ENCODE measurements at places on chromosomes 6 and 20.

DNA sequence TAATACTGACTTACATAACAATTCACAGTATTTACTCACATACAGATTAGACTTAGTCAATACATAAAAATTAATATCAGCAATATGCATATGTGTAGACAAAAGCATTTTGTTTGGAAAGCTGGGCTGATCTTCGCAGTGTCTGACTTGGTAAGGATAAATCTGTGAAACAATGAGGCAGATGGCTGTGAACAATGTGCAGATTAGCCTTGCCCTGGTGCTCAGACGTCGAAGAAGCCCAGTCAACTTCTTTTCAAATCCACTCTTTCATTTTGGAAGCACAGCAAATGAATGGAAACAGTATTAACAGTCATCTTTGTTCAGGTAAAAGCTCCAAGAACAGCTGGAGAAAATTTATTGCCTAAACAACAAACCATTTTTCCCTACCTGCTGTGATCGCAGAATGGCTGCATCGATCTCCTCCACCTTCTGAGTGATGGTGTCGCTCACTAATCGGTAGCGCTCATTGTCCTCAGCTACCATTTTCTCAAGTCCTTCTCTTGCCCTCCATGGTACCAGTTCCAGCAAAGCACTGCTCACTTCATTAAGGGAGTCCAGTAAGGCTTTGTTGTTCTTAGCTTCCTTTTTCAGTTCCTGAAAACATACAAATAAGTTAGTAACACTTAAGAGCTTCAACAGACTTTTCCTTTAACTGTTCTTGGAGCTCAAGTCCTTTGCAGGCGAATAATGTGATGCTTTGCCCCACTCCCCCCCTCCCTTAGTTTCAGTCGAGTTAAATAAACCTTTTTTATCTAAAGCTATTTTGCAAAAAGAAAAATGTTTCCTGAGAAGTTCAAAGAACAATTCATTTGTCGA is 116.5 kb downstream of the DST start:
- no peak for DNase-seq

DNA sequence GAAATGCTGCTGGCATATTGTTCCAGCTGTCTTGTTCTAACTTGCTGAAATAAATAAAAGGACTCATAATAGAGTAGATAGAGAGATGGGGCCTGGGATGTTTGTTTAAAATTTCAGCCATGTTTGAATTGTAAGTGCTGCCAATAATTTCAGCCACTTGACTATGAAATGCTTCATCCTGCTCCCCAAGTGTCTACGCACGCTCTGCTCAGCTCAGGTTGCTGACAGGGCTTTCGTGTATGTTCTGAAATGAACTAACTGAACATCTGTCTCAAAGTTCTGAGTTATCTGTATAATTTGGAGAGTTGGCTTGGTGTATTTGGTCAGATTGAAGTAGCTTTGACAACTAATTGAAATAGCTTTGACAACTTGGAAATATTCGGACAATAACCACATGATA is 387.8 kb downstream of the BMP2 start:
- DNase-seq: no peak

DNA sequence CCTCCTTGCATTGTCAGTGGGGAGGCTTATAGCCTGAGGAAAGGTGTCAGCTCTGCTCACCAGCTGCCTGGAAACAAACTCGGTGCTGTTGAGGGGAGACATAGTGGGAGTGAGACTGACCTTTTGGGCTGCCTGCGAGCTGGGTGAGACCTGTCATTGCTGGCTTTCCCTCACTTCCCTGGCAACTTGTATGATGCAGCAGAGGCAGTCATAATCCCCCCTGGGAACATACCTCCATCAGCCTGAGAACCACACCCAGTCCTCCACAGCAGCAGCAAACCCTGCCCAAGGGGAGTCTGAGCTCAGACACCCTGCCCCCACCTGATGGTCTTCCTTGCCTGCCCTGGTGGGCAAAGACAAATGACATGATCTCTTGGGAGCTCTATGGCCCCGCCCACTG is 521.2 kb upstream of the IMPG1 start:
- DNase-seq: no peak

GRCh38 chr6:75848274-75848673 is 99.2 kb downstream of the MYO6 start:
- no peak for DNase-seq

GRCh38 chr6:53960311-53960710 is 150.9 kb upstream of the MLIP start:
- DNase-seq: no peak

DNA sequence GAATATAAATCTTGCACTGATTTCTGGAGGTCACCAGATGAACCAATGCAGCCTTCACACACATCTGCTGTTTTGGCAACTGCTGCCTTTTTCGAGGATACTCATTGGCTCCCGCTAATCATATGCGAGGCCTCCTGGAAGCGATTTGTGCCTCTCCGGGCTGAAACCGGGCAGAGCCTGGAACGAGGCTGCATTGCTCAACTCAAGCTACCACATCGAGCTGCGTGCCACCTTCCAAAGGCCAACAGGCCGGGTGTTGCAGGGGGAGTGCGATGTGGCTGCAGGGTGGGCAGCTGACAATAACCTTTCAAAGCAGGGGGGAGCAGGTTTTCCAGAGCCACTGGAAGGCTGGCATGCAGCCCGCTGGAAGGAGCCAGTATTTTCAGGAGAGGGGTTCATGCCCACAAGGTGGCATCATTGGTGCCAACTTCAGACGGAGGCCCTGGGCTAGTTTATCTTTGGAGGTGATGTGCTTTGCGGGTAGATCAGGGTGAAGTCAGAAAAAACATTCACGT is 122.6 kb upstream of the IFNGR1 start:
- peak; percentile 13 for DNase-seq

DNA sequence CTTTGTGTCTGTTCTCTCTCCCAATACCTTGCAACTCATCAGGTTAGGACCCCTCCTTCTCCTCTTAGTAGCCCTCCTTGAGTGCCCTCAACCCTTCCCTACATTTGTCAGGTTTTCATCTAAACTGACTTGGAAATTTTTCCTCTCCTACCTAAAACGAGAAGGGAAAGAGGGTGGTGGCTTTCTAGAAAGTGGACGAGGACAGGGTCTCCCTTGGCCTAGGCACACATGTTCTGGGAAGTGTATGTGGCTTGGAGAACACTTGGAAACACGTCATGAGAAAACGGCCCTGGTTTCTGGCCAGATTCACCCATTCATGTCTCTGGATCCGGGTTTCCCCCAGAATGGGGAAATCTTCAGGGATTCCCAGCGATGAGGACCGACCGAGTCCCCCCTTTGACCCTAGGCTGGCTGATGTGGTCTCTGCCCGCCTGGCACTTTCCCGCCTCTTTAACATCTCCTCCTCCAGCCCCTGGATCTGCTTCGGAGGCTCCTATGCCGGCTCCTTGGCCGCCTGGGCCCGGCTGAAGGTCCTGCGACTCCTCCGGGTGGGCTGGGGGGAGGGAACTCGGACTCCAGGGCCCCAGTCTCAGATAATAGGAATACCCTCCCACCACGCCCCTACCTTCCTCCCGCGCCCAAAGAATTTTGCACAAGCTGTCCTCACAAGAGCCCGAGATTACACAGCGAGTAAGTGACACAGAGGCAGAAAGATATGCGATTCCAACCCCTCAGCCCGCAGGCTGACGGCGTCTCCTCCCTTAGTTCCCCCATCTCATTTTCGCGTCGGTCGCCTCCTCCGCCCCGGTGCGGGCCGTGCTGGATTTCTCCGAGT is 3.0 kb downstream of the PRSS16 start:
- no peak for DNase-seq

DNA sequence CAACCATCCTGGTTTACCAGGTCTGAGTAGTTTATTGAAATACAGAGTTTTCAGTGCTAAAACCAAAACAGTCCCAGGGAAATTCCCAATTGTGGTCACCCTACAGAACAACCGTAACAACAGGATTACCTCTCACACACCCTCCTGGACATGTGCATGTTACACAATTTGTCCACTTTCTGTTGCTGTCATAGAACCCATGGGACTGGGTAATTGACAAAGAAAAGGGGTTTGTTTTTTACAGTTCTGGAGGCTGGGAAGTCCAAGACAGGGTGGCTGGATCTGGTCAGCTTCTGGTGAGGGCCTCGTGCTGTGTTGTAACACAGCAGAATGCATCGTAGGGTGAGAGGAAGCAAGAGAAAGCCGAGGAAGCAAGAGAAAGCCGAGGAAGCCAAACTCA is 9.1 kb upstream of the ADA start:
- DNase-seq: no peak

DNA sequence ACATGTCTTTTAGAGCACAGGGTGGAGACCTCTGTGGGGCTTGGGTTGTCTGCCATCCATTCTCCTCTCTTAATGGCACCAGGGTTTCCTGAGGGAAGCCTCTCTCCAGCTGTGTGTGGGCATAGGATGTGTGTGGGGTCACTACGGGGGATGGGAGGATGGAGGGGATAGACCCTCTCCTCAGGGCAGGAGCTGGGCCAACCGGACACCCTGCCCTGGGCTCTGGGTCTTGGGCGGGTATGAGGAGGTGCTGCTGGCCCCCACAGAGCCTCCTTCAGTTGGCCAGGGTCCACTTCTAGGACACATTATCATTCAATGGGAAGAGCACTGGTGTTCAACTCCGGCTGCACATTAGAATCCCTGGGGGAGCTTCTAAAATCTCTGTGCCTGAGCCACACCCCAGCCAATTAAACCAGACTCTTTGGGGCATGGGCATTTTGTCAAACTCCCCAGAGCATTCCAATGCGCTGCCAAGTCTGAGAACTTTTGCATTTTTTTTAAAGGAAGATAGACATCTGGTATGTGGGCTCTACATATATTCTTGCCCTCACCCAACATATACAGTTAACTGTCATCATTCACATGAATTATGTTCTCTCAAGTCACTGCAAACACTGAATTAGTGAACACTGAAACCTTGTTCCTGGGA is 38.5 kb downstream of the TRAM2 start:
- DNase-seq: no peak

GRCh38 chr6:147891671-147892070 is 383.2 kb downstream of the SAMD5 start:
- DNase-seq: no peak

DNA sequence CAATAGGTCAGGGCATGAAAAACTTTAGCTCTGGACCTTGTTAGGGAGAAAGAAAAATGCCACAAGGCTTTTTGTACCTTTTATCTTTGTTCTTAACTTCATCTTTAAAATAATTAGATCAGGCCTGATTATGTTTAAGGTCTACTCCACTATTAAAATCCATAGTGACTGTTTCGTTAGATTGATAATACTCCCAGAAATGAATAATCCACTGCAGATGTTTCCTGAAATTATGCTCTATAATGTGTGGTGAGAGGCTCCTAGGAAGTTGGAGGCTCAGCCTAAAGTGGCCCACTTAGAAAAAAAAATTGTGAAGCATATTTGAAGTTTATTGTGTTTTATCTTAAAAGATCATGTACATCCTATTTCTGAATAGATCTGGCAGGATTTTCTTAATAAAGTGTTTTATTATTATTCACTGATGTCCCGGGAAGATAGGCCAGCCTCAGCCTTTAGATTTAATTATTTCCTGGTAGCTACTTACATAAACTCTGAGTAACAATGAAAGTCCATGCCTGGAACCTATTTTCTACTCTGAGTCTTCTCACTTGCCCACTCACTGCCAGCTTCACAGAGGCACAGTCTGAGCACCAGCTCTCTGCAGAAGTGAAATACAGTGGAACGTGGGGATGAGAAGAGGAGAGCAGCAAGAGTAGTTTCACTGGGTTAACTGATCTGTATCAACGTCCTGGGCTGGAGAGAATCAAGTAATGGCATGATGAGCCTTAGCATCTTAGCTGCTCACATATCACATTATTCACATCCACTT is 126.8 kb upstream of the TMEM170B start:
- no peak for DNase-seq

GRCh38 chr6:58113960-58114359 is 796.5 kb downstream of the PRIM2 start:
- DNase-seq: no peak

DNA sequence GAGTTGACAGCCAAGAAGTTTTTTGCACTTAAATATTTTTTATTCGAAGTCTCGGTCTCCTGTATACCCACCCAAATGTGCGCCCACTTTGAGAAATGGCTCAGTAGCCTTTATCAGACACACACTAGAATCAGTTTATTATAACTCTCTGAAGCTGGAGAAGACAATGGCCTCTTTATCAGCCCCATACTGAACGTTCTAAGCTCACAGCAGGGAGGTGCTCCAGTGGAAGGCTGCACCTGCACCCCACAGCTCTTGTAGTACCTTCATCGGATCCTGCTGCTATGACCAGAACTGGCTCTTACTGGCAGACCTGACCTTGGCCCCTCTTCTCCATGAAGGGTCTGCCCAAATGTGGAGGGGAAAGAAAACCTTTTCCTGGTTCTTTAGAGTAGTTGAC is 165.0 kb upstream of the SCGN start:
- DNase-seq: no peak

DNA sequence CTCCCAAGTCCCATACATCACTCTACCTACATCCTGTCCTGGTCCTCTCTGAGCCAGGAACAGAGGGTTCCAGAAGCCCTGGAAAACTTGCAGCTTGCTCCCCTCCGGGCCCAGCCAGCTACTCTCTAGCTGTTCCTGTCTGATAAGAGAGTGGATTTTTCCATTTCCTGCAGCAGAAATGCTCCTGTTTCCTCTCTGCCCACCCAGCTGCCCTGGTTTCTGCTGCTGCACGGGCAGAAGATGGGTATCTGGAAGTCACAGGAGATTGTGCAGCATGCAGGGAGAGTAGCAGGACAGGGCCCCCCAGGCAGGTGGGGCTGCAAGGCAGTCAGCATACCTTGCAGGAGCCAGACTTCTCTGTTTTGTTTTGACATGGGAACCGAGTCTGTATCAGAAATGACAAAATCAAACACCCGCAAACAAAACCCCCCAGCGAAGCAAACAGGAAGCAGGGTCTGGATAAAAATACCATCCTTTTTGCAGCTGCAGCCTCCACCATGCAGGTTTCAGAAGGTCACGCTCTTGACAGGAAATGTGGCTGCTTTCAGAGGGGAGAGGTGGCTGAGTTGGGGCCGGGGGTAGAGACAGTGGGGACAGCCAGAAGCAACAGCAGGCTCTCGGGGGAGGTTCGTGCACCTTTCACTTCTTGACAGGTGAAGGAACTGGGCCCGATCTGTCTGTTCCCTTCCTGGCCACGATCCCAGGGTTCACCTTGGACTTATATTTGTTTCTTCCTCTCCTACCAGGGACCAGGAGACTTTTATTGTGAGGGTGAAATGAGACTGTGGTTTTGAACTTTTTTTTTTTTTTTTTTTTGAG is 50.8 kb upstream of the FAM83D start:
- DNase-seq: no peak

GRCh38 chr20:57665589-57665971 is 44.2 kb downstream of the PMEPA1 start:
- DNase-seq: no peak

DNA sequence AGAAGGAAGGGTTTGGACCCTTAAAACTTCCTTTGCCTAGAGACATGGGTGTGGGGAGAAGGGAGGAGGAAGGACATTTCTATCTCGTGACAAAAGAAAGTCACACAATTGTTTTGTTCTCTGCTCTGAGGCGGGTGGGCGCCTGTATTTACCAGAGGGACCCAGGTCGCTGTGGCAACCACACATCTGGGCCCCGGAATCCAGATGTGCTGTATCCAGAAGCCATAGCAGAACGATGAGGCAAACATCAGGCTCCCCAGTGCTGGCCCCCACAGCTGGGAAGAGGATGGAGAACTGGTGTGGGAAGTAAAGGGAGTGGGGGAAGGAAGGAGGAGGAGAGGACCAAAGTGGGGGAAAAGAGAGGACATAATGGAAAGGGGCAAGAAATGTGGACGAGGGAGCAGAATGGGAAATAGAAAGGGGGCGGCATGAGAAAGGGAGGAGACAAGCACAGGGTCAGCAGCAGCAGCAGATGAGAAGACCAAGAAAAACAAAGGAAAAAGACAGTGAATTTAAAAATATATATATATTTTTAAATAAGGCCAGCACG is 3.4 kb upstream of the TNXB start:
- DNase-seq: no peak

- DNase-seq: no peak
These were observed 20.6 kb downstream of the KCNQ5 start for GRCh38 chr6:72642435-72642834.

- peak; percentile 91 for DNase-seq
These were observed 8.7 kb upstream of the GMEB2 start for GRCh38 chr20:63635431-63636141.
